Renal cortical epithelial cell (primary cell): ENCODE measurements at places on chromosomes 2 and 18.

GRCh38 chr2:74991977-74992376, 33.5 kb downstream of the POLE4 start:
- peak; percentile 50 for DNase-seq

GRCh38 chr2:147479358-147479757, 365.5 kb upstream of the ACVR2A start:
- peak; percentile 50 for DNase-seq

DNA sequence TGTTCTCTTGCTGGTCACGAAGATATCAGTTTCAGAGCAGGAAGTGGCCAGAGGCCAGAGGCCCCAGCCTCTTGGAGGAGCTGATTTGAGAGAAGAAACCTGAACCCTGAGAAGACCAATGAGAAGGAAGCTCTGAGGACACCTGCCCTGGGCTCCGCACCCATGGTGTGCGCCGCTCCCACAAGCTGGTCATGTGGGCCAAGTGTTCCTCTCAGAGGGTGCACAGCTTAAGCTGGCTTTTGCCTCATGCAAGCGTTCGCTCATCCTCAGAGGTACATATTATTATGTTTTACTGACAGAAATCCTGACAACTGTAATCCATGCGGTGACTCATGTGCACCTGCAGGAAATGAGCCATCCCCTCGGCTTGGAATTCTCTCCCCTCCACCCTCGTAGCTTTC, 316.1 kb upstream of the MYT1L start:
- peak; percentile 42 for DNase-seq

DNA sequence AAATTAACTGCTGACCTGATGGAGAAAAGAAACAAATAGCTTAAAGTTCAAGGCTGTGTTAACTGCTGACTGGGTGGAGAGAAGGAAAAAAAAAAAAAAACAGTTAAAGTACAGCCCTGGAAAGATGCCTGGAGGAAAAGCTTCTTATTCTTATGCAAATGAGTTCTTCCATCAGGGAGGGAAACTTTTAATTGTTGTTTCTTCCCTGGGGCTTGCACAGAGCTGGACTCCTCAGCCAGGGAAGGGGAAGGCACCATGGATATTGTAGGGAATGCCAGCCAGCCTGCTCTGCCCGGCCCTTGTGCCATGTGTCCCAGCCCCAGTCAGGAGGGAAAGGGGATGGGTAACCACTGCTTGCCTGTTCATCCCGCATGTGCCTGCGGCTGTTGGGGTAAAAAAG, 833.1 kb upstream of the CRIM1 start:
- no peak for DNase-seq

DNA sequence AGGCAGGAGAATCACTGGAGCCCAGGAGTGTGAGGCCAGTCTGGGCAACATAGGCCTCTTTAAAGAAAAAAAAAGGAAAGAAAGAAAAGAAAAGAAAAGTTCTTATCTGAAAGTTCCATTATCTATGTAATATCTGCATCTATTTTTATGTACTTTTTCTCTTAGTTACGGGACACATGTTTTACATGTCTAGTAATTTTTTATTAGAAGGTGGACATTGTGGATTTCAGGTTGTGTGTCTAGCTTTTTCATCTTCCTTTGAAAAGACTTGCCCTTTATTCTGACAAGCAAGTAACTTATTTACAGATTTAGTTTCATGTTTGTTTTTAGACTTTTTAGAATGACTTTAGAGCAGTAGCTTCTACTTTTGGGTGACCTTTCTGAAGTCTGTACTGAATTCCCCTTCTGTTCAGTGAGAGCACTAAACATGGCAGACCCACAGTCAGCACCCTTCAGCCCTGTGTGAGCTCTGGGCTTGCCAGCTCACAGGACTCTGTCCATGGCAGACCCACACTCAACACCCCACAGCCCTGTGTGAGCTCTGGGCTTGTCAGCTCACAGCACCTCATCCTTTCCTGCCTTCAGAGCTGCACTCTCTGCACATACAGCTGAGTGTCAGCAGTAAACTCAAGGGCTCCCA, 17.5 kb downstream of the TRAPPC12 start:
- no peak for DNase-seq

- DNase-seq: peak; percentile 80
These were observed 61.8 kb upstream of the STK17B start for GRCh38 chr2:196233021-196233804.

DNA sequence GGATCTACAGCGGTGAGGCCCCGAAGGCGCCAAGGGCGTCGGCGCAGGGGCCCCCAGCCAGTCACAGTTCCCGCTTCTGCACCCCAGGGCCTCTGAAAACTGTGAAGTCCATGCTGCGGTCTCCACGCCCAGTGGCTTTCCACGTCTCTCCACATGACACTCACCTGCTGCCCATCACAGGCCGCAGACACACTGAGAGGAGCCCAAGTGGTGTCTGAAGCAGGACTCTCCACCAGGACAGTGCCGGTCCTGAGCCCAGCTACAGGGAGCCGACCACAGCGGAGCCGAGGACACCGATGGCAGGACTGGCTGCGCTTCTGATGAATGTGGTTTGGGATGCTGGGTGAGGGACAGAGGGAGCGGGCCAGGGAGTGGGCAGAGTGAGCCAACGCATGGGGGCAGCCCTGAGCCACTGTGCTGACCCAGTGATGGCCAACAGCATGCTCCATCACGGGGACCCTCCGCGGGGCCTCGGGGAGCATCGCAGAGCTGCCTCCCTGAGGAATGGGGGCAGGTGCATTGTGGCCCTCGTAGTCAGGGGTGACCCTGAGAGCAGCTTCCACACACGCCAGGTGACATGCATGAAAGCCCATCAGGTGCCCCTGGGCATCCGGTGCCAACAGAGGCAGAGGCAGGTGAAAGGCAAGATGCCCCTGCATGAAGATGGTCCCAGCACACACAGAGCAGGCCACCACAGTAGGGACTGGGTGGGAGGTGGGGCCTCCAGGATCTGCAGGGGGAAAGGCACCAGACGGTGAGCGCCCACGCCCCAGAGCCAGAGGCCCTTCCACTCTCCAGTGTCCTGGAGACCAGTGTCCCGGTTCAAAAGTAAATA, 116.6 kb downstream of the HDAC4 start:
- no peak for DNase-seq

DNA sequence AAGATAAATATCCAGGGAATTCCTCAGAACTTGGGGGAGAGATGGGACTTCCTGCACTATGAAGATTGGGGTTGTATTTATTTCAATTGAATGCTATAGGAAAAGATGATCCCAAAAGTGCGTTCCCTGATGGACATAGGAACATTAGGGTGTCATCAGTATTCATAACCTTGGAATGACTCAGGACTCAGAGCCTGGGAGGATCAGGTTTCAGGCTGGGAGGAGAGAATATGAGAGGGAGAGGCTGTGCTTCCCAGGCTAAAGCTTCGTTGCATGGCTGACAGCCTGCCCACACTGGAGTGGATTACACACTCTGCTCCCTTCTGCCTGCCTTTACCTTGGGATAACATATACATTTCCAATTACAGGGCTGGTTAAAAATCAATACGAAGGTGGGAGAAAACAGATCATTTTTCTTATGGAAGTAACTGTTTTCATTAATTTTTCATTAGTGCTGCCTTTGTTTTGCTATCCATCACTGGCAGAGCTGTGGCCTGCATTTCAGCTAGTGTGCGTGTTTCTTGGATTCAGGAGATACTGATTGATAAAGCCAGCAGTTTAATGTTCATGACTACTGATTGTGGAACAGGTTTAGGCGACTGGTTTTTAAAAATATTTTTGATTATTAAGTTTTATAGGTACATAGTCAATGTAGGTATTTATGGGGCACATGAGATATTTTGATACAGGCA, 118.7 kb downstream of the KCTD1 start:
- peak; percentile 84 for DNase-seq

GRCh38 chr18:2316751-2317696, 254.3 kb downstream of the METTL4 start:
- peak; percentile 4 for DNase-seq

GRCh38 chr2:241014764-241015163, 16.3 kb downstream of the SNED1 start:
- no peak for DNase-seq

- no peak for DNase-seq
These were observed 246.3 kb downstream of the TNS1 start for GRCh38 chr2:217756375-217757107.

- DNase-seq: no peak
These were observed 48.2 kb downstream of the CABYR start for GRCh38 chr18:24187049-24187448.

GRCh38 chr2:129611471-129611870, 368.0 kb upstream of the RAB6C start:
- DNase-seq: no peak

DNA sequence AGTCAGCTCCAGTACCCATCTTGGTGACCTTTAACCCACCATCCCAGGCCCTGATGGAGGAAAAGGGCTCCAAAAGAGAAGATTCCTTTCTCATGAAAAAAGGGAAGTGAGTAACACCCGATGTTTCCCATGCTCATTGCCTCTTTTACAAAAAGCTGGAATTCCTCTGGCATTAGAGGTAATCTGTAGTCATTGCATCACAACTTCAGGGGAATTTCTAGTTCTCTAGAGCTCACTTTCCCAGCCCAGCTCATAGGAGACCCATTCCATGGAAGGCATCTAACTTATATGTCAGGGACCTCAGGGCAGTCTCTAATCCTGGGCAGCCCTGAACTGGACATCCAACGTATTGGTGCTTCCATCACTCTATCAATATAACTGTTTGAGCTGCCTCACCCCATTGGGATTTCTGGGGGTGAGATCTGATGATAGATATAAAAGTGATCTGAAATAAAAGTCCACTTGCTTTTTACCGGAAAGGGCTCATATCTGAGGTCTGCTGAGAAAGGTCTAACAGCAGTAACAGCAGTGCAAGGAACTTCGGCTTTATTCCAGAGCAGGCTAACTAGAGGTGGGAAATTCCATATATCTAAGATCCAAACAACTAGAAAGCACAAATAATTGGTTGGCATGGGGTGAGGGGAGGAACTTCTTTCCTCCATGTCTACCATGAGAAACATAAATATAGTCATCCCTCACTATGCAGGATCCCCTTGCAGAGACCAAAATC, 106.1 kb downstream of the ETAA1 start:
- peak; percentile 90 for DNase-seq

GRCh38 chr2:148979919-148980277, 58.6 kb upstream of the LYPD6B start:
- DNase-seq: no peak

DNA sequence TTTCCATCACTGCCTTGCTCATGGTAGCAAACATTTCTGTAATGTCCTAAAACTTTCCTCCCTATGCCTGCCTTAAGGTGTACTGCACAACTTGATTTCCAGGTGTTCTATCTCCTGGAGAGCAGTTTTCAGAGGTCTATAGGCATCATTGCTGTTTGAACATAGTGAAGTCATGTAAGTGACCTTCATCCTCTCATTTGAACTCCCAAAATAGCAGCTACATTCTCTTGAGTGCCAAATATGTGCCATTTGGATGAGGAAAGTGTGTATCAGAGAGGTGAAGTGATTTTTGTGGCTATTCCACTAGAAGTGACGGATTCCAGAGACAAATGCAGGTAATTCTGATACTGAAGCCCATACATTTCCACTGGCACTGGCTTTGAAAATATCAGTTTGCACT, 3.4 kb downstream of the PPP1R1C start:
- no peak for DNase-seq

GRCh38 chr2:217946051-217946450, 56.7 kb downstream of the TNS1 start:
- no peak for DNase-seq

GRCh38 chr2:191226196-191226595, 19.0 kb upstream of the MYO1B start:
- DNase-seq: no peak

- no peak for DNase-seq
These were observed 75.3 kb downstream of the CYP1B1 start for GRCh38 chr2:38000485-38001222.

DNA sequence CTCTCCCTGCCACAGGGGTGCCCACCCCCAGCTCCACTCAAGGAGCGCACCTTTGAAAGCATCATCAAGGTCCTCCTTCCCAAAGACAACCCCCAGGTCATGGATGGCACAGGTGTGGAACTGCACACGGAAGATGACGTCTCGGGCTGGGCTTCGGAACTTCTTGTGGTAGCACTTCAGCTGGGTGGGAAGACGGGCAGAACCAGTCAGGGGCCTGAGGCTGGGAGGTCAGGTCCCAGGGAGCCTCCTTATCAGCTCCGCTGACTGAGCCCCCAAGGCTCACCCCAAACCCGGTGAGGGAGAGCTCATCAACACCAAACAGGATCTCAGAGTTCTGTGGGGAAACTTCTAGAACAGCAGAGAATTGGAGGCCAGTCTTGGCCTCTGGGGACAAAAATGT, 117.8 kb downstream of the TNS1 start:
- no peak for DNase-seq

- DNase-seq: no peak
These were observed 864 bp downstream of the KLHL29 start for GRCh38 chr2:23385748-23386338.

- no peak for DNase-seq
These were observed 60.6 kb downstream of the SCN1A start for GRCh38 chr2:166067229-166067628.

- no peak for DNase-seq
These were observed 352.4 kb downstream of the ZNF516 start for GRCh38 chr18:76142611-76143010.

DNA sequence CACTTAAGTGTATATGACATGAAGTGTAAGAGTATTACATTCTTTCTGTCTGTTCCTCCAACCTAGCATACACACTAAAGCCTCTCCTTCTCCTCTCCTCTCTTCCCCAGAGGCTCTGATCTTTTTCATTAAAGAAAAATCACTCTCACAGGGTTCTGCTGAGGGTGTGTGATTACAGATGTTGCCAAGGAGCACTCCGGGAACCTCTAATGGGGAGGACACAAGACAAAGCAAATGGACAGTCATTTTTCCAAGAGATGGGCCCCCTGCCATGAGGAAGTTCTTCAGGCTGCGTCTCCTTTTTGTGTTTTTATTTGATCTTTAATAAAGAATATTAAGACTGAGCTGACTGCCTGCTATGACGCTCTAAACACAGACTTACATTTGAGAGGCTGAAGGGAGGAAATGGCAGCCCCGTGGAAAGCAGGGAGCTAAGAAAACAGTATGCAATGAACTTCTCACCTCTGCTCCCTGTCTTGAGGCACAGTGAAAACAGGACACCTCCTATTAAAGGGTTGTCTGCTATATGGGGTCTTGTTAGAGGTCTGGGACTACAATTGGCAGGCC, 578.1 kb downstream of the PIK3C3 start:
- DNase-seq: no peak

DNA sequence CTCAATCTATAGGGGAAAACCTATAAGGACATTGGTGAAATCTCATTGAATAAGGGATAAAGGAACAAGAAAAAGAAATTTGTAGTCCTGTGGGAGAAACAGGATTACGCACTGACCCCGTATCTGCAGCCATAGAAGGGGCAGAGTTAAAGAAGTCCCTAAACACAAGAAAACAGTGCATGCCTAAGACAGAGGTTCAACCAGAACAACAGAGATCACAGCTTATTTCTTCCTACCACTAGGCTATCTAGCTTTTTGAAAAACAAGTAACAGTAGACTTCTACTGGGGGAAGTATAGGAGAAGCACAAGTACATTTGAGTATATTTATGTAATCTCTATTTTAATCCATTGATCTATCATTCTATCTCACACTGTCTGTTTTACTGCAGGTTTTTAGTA, 485.2 kb upstream of the REG3G start:
- no peak for DNase-seq

- DNase-seq: no peak
These were observed 50.6 kb upstream of the OSR1 start for GRCh38 chr2:19409046-19409445.

GRCh38 chr2:127170021-127170420, 50.1 kb downstream of the CYP27C1 start:
- no peak for DNase-seq

- DNase-seq: no peak
These were observed at the start of gene QPCT for GRCh38 chr2:37344453-37345361. Gene QPCT, plus strand, starts transcription at chr2:37344630. Its CDS starts 102 bp downstream, at chr2:37344732.

GRCh38 chr18:55511277-55511676, 76.7 kb downstream of the TCF4 start:
- DNase-seq: no peak
